ENCODE measurements at places on chromosomes 6 and 20. TPM values are rescaled to one million over a fixed set of nuclear protein-coding genes. Genes with fewer than 3 reads are reported as not detected.

FRMD1 gene
- 1.0 TPM for total RNA-seq

TRMT11 gene
- total RNA-seq, result 49.5 TPM

ULBP3 gene
- total RNA-seq, result 4.2 TPM

MRPS18B gene
- total RNA-seq, result 49.2 TPM

ESR1 gene
- 0.94 TPM for total RNA-seq
